ENCODE measurements at places on chromosomes 6 and 20.

GRCh38 chr20:48277266-48277665 is 492.0 kb upstream of the SULF2 start:
- DNase-seq, result no peak

GRCh38 chr6:142112451-142113061 is 20.2 kb upstream of the GJE1 start:
- peak; percentile 9 for DNase-seq

DNA sequence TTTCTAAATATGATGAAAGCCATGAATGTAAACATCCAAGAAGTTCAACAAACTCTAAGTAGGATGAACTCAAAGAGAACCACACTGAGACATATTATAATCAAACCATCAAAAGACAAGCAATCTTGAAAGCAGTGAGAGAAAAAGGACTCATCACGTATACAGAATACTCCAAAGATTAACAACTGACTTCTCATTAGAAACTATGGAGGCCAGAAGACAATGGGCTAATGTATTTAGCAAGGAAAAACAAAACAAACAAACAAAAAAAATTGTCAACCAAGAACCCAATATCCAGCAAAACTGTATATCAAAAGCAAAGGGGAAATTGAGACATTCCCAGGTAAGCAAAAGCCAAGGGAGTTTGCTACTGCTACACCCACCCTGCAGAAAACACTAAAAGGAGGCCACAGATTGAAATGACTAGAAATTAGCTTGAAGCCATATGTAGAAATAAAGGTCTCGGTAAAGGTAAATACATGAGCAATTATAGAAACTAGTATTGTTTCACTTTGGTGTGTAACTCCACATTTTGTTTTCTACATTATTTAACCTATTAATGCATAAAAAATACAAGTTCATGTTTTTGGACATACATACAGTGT is 301.1 kb upstream of the QKI start:
- no peak for DNase-seq

DNA sequence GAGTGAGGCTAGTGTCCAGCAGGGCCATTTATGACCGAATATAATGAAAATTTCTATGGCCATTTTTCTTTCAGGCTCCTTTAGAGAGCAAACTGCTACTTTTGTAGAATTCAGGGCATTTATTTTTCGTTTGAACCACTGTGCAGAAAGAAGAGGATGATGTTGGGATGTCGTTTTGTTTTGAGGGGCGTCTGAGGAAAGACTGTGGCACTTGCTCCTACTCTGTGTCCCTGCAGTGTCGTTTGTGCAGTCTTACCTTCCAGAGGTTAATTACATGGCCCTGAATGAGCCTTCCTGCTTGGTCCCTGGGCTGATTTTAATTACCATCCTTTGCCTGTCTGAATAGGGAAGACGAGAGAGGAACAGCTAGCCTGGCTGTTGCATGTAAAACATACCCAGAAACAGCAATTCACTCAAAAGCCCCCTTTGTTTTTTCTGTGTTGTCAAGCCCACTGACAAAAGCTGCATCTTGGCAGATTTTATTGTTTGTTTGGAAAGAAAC is 65.3 kb downstream of the CTNNBL1 start:
- DNase-seq, result no peak

DNA sequence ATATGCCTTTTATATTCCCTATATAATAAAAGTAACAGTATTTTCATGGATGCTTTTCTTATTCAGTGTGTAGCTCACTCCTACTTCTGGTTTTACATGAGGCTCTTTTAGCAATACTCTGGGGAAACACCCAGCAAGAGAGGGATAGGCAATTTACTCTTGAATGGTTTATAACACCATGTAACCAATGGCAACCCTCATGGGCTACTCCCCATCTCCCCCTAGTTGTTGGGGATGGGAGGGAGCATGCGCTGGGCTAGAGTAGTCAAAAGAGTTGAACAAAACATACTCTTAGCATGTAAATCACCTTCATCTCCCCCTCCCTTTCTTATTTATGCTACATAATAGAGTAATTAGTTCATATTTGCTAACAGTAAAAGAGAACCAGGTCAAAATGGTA is 140.1 kb upstream of the LRFN2 start:
- DNase-seq, result no peak

- no peak for DNase-seq
These were observed 19.1 kb upstream of the IRF4 start for GRCh38 chr6:372336-372911.

- no peak for DNase-seq
These were observed 2.1 kb downstream of the GOPC start for GRCh38 chr6:117600008-117600743.

GRCh38 chr20:47055699-47056369 is 161.2 kb downstream of the EYA2 start:
- DNase-seq, result no peak

DNA sequence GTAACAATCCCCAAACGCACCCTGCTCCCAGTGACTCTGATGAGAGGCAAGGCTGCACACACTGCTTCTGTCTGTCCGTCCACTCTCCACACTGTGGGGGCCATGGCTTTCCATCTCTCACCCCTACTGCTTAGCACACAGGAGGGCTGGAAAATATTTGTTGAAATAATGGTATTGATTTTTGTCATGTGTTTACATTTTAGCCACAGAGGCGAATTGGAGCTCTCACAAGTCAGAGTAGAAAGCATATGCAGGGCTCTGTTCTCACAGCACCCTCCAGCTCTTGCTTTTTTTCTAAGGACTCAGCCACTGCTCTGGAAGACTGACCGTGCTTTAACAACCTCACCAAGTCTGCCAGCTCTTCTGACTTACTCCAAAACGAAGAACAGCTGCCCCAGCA is 273.8 kb downstream of the GMDS start:
- DNase-seq, result no peak

- no peak for DNase-seq
These were observed 135.7 kb downstream of the MOXD1 start for GRCh38 chr6:132265451-132266097.

DNA sequence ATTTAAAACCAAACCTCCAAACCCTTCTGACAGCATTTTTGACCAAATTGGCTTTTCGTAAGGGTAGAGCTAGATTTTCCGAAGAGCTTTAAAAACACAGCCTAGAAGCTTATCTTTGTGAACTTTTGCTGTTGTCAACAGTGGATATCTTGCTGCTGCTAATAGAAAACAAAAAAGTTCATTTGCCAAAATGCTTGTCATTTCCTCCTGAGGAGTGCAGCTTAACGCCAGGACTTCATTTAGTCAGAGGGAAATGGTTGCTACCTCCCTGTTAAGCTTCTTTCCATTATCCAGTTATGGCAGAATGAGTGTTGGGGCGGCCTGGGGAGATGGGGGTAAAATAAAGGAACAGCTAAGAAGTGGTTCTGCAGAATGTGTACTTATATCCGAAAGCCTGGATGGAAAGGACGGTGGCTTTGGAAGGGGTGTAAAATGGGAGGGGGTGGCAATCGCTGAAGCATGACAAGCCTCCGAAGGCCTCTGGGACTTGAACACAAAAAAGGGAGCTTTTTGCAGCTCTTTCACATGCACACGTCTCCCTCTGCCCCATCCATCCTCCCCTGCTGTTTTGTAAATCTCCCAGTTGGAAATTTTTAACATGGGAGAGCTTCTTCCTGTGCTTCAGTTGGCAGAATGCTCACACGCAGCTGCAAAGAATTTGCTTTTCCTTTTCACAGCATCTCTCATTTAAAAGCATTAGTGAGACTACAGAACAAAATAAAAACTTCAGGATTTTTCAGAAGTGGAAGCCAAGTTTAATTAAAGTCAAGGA is 22.5 kb downstream of the JARID2 start:
- DNase-seq, result no peak

DNA sequence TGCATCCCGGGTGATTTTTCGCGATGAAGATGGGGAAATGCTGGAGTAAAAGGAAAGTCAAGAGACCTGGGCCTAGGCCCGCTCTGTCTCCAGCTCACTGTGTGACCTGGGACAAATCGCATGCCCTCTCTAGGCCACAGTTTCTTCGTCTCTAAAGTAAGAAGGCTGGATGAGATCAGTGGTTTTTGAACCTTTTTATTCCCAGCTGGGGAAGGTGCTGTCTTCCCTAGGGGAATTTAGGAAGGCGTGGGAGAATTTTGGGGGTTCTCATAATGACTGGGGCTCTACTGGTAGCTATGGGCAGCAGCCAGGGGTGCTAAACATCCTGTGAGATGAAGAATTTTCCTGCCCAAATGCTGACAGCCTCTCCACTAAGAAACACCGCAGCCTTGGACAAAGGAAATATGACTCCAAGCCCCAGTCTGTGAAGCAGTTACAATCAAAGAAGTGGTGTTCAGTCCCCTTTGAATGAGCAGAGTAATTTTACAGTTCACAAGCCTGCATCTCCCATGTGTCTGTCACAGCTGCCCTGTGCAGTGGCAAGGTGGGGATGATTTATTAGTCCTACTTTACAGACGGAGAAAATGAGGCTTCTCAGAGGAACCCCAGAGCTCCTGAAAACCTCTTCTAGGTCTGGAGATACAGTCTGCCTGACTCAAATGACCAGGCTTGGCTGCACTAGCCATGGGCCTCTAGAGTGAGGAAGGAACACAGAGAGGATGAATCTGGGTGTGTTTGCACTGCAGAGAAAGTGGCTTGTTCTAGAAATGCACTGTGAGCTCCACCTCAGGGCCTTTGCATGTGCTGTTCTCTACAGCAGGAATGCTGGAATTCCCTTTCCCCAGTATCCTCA is 57.2 kb downstream of the RAB44 start:
- DNase-seq, result no peak

DNA sequence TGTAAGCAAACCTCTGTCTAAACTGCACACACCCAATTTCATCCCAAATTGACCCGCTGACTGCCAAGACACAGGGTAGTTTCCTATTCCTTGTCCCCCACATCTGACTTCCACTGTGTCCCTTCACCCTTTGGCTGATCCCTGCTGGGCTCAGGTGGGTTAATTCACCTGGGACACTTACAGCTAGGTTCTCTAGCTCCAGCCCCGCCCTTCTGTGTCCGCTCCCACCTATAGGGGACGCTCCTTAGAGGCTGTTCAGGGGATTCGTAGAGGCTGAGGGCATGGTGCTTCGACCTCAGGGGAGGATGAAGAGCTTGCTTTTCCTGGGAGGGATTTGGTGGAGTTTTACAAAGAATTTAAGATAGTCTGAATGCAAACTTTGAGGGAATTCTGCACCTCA is 4.0 kb upstream of the CD93 start:
- no peak for DNase-seq

DNA sequence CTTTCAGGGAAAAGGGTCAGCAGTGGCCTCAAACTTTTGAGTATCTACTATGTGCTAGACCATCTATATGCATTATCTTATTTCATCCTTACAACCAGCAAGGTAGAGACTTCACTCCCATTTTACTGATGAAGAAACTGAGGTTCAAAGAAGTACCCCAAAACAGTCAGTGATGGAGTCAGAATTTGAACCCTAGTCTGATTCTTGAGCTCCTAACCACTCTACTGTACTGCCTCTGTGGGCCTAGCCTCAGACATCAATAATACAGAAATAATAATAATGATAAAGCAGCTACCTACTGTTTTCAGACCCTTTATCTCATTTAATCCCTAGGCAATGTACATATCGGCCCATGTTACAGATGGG is 8.4 kb downstream of the ADA start:
- DNase-seq, result no peak

DNA sequence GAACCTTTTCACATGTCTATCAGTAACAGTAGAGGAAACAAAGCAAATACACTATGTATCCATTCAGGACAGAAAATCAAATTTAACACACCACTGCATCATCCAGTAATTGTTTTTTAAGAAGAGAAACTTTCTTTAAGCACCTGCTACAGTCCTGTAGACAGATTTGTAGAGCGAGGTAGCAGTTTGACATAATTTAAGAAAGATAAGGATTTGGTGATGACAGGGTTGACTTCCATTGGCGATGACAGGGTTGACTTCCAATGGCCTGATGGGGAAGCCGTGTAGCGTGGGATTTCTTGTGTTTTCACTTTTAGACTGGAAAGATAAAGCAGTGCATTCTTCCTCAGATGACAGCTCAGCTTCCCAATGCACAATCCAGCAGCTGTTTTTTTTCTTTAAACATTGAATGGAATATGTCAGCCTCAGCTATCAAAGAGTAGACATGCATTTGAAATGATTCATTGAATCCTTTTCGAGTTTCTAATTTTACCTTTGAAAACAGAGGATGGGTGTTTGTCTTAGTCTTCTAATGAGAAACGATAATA is 68.5 kb downstream of the ECT2L start:
- DNase-seq, result no peak

DNA sequence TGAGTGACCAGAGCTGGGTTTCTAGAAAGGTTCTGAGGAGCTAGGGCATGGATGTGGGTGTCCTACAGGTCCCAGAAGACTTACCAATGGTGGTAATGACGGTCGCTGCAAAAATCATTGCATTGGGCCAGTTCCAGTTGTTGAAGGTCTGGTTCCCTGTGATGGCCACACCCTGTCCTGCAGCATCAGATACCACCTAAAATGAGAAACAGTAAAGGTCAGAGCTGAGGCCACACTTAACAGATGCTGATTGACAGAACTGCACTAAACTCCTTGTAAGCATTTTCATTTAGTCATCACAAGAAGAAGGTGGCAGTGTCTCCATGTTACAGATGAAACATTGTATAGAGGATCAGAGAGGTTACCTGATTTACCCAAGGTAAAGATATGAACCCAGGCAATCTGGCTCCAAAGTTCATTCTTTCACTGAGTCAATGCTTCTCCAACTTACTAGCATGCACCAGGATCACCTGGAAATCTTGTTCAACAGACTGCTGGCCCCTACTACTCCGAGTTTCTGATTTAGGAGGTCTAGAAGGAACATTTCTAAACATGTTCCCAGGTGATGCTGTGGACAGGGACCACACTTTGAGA is 33.4 kb downstream of the KCNK5 start:
- no peak for DNase-seq

DNA sequence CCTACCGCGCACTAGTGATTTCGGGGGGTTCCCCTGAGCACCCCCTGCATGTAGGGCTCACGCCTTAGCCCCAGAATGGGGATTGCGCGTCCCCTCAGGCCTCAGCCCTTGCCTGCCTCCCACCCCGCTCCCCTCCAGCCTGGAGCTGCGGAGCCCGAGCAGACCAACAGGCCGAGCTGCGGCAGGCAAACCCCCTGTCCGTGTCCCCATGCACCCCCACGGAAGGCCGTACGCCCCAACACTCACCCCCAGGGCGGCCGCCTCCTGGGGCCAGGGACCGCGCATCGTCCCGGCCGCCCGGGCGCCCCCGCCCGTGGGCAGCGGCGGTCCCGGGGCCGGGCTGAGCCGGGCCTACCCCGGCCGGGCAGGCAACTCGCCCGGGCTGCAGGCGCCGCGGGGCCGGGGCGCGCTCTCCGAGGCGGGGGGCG is 1.2 kb upstream of the KCNB1 start:
- DNase-seq, result no peak

GRCh38 chr20:1473246-1474220 is 6.9 kb upstream of the NSFL1C start:
- DNase-seq, result no peak

GRCh38 chr6:117451671-117452070 is 25.9 kb upstream of the ROS1 start:
- DNase-seq, result no peak

GRCh38 chr6:6284221-6284966 is 36.1 kb downstream of the F13A1 start:
- DNase-seq, result no peak

GRCh38 chr6:4533576-4533975 is 242.6 kb upstream of the CDYL start:
- DNase-seq, result no peak
